ENCODE measurements at places on chromosomes 5 and 9.

DNA sequence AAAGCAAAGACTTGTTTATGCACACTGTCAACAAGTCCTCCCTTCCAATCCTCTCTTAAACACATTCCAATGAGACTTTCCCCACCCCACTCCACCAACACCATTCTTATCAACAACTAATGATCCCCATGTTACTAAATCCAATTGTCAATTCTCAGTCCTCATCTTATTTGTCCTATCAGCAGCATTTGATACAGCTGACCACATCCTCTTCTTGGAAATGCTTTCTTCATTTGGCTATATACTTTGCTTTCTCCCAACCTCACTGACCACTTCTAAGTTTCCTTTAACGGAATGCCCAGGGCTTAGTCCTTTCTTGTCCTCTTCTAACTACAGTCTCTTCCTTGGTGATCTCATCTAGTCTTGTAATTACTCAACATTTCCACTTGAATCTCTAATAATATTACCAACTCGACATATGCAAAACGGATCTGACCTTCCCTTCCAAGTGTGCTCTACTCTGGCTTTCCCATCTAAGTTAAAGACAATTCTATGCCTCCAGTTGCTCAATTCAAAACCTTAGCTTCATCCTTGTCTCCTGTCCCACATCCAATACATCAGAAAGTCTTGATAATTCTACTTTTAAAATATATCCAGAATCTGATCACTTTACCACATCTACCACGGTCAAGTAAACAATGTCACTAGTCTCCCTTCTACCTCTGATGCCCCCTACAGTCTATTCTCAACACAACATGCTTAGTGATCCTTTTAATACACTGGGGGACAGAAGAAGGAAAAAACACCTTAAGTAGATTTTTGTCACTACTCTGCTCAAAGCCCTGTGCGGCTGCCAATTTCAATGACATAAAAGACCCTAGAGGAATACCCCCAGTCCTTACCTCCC, 25.5 kb downstream of the AGTPBP1 start:
- no peak for DNase-seq

GRCh38 chr9:131618071-131618479, 72.8 kb downstream of the PRRT1B start:
- DNase-seq: peak; percentile 46

DNA sequence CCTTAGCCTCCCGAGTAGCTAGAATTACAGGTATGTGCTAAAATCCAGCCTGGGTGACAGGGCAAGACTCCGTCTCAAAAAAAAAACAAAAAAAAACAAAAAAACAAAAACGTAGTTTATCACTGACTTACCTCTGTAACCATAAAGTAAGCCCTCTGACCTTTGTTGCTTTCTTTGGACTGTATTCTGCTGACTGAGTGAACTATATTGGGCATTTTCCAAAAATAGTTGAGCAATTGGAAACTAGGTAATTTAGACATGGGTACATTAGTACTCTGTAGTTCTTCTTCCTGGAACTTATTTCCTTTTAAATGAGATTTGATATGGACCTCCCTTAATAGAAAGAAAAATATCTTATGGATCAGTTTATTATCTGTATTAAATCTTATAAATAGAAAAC, 66.6 kb downstream of the ANKHD1 start:
- DNase-seq: peak; percentile 41

- no peak for DNase-seq
Measured at GRCh38 chr5:14834062-14834461, 37.5 kb downstream of the ANKH start.

DNA sequence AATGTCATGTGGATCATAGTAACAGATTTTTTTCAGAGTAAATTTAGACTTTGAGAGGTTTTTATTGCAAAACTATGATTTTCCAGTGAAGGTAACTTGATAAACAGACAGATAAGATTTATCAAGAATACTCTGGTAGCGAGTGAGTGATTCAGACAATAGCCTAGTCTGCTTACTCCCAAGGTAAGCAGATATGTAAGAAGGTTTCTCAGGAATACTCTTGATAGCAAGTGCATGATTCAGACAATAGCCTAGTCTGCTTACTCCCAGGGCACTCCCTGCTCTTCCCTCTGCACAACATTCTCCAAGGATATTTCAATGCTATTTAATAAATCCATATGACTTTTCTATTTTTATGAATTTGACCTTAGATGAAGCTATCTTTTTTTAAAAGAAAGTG, 1881.5 kb downstream of the EFNA5 start:
- no peak for DNase-seq

DNA sequence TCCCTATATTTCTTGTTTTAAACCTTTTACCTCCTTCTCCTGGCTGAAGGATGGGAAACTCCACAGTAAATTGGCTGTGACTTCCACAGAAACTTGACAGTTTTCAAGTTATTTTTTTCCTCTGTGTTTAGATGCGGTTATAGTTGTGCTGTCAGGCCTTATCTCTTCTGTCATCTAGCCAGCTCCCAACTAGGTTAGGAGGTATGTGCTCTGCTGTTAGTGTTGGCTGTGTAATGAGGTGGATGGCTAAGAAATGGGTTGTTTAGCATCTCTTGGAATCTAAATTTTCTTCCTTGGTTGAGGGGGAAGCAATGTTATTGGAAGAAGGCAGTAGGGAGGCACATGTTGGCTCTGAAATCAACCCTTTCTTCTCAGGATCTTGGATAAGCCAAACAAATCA, 149.9 kb upstream of the RUSC2 start:
- DNase-seq: no peak

- DNase-seq: no peak
Measured at GRCh38 chr5:9473624-9474023, 72.3 kb downstream of the SEMA5A start.

DNA sequence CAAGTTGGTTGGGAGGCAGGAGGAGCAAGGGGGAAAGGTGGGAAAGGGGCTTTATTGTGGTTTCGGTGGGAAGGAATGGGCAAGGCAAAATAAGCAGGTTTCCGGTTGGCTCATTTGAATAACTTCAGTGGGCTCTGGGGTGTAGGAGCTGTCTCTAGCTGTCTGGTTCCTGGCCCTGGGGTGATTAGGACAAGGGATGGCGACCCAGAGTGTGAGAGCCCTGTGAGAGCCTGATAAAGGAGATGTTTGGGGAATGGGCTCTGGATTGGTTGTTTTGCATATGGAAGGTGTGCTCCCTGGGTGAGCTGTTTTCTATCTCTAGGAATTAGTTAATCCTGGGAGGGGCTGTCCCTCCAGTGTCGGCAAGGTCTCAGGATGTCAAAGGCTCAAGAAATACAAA, 15.4 kb downstream of the ANKRD34B start:
- DNase-seq: no peak

DNA sequence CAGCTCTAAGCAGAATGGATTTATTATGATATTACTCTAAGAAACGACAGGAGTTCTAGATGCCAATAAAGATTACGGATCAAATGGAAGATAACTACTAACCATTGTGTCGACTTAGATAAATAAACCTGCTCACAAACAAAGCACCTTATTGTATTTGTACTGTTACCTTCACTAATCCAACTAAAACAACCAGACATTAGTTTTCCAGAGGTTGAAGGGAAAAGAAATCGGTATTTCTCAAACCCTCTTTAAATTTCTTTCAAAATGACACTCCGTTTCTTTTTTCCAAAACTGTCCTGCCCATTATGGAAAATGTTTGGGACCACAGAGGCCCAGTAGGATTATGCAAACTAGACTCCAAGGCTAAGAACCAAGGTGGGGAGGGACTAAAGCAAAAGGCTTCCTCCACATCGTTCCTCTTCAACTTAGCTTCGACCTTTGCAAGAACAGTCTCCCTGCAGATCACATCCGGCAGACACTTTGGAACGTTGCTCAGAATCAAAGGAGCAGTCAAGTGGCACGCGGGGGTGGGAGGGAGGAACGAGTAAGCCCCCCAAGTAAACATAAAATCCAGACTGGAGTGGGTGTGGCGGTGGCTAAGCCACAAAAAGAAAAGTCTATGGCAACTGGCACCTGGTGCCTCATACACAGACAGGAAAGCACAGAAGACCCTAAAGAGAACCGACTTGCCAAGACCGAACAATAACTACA, 2.7 kb downstream of the MLLT3 start:
- no peak for DNase-seq

DNA sequence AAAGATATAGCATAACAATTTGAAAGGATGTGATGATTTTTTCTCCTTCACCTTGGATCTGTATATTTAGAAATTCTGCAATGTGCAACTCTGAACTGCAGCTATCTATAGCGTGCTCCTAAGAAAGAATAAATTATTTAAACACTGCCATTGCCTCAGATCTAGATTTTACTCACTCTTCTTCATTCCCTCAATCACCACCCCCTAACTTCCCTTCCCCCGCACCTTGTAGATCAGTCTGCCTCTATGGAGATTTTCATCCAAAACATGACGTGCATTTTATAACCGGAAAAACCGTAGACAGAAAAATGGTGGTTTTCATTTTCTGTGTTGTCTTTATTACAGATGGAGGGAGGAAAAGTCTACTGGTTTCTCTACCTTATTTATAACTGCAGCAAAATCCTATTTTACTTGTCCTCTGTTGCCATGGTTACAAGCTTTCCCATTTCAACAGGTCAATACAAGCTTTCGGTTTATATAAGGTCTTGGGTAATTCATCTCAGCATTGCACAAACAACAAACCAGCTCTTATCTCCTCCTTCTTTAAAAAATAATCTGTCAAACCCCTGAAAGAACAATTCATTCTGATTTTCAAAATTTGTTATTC, 480.0 kb downstream of the TAF11L14 start:
- DNase-seq: no peak

DNA sequence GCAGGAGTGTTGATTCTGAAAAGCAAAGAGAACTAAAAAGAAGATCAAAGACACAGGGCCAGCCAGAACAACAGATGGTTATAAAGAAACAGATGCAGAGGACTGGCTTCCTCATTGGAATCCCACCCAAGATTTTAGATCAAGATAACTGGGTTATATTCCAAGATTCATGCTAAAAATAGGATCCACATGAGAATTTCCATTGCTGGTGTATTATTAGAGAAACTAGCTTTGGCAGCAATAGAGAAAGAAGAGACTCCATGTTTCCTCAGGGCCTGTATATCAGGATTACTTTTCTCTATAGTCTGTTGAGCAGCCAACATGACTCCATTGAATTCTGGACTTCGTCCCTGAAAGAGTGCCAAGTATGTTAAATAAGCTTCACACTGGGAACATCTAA, 367.3 kb downstream of the TUSC1 start:
- DNase-seq: no peak
